ENCODE measurements at places on chromosomes 6 and 20.

DNA sequence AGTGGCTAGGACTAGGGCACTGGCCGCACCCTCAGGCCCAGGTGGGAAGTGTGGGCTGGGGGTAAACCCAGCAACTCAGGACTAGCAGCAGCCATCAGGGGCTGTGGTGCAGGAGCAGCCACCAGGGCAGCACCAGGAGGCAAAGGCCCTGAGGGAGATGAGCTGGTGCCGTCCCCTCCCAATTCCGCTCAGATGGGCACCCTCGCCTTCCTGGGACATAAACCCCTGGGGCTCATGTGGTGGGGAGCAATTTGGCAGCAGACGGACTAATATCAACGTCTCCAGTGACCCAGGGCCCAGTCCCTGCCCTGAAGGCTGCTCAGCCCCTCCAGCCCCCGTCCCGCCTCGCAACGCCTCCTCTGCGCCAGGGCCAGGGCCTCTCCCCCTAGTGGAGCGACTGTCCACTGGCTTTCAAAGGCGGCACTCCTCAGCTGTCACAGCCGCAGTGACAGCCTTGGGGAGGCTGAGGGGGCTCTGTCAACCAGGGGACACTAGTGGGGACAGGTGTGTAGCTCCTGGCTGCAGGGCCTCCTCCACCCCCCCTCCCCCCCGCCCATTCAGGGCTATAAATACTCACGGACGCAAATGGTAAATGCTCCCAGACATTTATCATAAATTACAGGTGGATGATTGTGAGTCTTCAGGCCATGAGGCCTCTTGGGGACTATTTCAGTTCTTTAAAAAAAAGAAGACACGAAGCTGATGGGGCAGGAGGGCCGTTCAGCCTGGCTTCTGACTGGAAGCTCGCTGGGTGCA lies 349.9 kb downstream of the ZFAND3 start:
- DNase-seq, result no peak

GRCh38 chr6:114714836-114715507 lies 372.1 kb upstream of the HS3ST5 start:
- peak; percentile 33 for DNase-seq

DNA sequence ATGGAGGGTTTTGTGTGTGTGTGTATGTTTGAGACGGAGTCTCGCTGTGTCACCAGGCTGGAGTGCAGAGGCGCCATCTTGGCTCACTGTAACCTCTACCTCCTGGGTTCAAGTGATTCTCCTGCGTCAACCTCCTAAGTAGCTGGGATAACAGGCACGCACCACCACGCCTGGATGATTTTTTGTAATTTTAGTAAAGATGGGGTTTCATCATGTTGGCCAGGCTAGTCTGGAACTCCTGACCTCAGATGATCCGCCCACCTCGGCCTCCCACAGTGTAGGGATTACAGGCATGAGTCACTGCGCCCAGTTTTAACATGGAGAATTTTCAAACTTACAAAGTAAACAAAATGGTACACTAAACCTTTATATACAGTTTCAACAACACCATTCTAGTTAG lies 22.8 kb downstream of the AMD1 start:
- DNase-seq, result no peak

- no peak for DNase-seq
Measured at GRCh38 chr6:32815115-32815514, 1.7 kb downstream of the HLA-DOB start.

DNA sequence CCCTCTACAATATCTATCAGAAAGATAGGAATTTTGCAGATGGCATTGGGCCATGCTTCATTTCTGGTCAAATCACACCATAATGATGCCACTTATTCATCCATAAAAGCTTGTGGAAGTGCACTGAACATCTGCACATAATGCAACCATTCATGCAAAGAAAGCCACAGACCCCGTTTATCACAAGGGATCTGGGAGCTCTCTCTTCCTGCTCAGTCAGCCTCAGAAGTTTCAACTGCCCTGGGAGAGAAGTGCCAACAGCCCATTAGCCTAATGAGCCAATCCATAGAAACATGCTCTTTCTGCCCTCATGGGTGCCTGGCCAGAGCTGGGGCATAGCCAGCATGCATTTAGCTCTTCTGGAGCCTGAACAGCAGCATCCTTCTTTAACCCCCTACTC lies 85.8 kb downstream of the SLC35F1 start:
- no peak for DNase-seq

DNA sequence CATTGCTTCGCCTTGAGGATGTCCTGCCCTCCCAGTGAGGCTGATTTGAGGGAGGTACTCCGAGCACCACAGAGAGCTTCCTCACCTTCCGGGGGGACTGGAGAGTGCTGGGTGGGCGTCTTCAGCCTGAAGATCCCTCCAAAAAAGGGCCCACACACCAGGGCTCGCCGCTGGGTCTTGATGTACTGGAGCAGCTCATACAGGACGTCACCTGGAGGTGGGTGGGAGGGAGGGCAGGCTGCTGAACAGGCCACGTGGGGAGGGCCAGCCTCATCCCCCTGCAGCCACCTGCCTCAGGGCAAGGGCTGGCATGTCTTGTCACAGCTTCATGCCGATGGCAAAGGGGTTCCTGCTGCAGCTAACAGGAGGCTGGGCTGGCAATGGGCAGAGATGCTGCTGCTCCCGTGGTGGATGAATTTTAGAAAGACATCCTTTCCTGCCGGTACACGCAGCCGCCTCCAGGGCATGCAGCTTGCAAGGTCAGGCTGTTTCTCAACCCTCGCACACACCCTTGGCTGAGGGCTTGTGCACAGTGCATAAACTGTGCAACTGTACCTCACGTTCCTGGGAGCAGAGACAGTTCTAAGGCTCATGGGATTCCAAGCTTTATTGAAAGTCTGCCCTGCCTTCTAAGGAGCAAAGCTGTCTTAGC lies 14.0 kb downstream of the ETV7 start:
- DNase-seq, result no peak

DNA sequence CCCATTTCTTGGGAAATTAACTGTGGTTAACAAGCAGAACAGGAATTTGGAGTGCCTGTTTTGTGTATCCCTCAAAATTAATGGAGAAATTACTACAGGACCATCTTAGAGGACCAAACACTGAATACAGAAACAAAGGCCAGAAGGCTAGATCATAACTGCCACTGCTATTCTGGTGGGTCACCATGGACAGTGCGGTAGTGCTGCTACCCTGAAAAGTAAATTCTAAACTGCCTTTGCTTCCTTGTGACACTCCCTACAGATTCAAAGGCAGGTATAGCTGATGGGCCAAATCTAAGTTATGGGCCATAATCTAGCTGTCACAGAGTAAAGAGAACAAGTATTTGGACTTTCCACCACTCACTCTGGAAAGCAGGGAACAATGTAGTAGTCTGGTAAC lies 575.8 kb upstream of the ADGRB3 start:
- no peak for DNase-seq

DNA sequence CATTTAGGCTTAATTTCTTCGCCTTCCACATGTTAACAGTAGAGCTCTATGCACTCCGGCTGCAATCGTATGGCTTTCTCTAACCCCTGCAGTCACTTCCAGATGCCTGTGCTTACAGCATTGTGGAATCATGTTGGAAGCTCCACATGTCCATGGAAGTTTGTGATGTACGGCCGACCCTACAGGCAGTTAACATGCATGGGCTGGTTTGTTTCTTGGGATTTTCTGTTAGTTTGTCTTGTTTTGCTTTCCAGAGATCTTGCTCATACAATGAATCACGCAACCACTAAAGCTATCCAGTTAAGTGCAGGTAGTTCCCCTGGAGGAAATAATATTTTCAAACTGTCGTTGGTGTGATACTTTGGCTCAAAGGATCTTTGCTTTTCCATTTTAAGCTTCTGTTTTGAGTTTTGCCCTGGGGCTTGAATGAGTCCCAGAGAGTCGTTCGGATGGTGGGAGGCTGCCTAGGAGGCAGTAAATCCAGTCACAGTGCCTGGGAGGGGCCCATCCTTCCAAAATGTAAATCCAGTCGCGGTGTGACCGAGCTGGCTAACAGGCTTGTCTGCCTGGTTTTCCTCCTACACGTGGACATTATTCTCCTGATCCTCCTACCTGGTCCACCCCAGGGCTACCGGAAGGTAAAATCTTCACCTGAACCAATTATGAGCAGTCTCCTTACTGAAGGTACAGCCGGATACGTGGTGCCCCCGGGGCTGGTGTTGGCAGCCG lies 225.9 kb downstream of the SMOC2 start:
- DNase-seq, result no peak

DNA sequence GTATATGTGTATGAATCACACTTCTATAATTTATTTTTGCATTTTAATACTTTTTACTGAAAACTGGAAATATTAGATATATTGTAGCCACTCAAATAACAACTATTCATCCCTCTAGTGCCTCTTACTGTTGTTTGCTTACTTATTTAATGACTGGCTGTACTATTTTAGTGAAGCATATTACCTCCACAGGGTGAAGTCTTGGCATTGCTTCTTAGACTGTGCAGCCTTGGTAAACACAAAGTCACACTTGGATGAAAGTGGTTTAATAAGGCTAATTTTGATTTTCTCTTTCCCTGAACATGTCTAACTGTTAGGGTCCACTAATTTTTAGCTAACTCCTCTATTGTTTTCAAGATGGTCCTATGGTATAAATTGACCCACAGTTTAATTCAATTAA lies 1043.2 kb upstream of the ADGRB3 start:
- DNase-seq, result no peak

DNA sequence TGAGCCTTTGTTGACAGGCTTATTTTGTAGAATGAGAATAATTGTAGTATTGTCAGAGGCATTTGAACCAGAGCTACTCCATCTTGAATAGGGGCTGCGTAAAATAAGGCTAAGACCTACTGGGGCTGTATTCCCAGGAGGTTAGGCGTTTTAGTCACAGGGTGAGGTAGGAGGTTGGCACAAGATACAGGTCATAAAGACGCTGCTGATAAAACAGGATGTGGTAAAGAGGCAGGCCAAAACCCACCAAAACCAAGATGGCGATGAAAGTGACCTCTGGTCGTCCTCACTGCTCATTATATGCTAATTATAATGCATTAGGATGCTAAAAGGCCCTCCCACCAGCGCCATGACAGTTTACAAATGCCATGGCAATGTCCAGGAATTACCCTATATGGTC lies 82.7 kb downstream of the PFDN4 start:
- no peak for DNase-seq

DNA sequence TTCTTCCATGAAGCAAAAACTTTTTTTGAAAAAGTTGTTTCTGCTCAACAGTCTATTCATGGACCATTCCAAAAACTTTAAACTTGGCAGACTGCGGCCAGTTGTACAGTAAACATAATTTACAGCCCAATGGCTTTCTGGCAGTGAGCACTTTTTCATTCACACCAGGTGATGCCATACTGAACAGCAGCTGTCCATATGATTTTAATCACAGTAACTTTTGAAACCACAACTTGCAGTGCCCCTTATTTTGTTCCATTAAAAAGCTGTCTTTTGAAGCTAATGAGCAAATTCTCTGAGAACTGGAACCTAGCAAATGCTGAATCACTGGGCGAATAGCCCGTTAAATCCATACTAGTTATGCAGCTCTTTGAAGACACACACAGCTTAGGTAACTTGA lies 576.6 kb downstream of the PTPRT start:
- DNase-seq, result no peak

DNA sequence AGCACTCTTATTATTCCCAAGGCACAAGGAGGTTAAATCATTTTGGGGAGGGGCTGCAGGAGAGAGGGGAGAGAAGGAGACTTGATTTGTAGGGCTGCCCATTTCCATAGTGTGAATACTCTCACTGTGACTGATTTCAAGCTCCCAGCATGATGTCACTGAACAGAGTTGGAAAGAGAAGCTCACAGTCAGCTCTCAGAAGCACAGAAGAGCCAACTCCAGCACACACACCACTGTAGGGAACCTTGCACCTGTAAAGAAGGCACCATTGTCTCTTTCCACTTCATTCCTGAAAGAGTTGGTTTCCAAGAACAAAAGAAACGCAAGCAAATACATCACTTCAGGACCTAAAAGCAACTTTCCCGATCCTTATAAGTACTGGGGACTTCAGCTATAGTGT lies 12.7 kb upstream of the STK35 start:
- DNase-seq, result no peak

- DNase-seq, result no peak
Measured at GRCh38 chr6:156820089-156820798, 43.1 kb downstream of the ARID1B start.

GRCh38 chr6:53363341-53364079 lies 14.8 kb upstream of the ELOVL5 start:
- no peak for DNase-seq

GRCh38 chr6:52550014-52550575 lies 26.8 kb downstream of the TRAM2 start:
- no peak for DNase-seq

DNA sequence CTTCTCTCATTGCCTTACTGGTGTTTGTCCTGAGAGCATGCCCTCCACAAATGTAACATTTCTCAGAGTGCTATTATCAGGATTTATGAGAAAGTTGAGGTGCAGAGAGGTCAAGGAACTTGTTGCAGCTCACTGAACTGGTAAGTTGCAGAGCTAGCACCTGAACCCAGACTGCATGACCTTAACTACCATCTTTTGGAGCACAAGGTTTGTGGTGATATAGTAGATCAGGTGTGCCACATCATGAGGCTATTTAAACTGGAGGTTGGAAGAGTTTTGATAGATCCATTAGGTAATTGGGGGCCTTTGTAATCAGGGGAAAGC lies 112.0 kb upstream of the CITED2 start:
- DNase-seq, result no peak

- DNase-seq, result no peak
Measured at GRCh38 chr6:50087231-50087954, 37.7 kb upstream of the DEFB112 start.

- DNase-seq, result no peak
Measured at GRCh38 chr20:38445901-38446425, 10.8 kb upstream of the SNHG17 start.

DNA sequence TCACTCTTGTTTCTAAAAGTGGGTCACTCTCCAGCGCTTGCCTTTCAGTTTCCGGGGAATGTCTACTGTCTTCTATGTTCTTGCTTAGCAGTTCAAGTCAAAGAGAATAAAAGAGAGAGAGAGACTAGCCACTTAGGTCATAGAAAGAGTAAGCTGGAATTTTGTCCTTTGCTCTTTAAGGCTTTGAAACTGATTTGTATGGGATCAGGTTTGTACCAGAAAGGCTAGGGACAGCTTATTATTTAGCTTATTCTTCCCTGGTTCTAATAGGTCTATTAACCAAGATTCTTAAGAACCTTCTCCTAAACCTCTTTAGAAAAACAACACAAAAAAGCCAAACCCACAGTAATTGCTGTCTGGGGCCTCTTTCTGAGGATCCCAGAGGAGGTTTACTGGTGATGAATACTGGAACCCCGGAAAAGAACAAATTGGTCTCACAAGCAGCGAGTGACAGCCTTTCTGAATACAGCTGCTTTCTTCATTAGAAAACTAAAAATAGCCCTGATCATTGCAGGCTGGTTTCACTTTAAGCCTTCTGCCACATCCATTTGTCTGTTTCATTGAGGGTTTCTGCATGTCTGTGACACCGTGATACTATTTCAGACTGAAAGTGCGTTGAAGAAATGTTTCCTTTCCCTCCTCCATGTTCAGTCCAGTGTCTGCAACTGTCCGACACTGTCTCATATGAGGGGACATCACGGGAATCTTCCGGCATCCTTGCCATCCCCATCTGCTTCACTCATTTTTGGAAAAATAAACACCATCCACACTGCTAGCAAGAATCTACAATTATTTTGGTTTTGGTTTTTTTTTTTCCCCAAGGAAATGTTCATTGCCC lies 75.1 kb upstream of the ATXN1 start:
- peak; percentile 66 for DNase-seq
